ENCODE measurements at places on chromosomes 16 and 17.

DNA sequence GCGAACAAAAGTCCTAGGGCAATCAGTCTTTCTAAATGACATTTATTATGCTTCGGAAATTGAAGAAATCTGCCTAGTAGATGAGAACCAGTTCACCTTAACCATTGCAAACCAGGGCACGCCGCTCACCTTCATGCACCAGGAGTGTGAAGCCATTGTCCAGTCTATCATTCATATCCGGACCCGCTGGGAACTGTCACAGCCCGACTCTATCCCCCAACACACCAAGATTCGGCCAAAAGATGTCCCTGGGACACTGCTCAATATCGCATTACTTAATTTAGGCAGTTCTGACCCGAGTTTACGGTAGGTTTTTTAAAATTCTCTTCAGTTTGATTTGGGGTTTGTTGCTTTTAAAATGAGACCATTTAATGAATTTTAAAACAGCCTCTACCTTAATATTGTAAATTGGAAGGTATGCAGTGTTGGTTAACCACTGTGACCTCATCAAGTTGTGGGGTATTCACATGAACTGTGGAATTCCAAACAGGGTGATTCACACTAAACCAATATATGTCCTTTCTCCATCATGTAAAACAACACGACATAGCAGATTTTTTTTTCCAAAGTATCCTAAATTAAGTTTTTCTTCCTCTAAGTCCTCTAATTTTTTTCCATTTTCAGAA is 6.2 kb upstream of the EVI2A start:
- DNase-seq = peak; percentile 73

GRCh38 chr17:47895347-47895855 is 635 bp upstream of the SP2 start:
- peak; percentile 70 for DNase-seq

DNA sequence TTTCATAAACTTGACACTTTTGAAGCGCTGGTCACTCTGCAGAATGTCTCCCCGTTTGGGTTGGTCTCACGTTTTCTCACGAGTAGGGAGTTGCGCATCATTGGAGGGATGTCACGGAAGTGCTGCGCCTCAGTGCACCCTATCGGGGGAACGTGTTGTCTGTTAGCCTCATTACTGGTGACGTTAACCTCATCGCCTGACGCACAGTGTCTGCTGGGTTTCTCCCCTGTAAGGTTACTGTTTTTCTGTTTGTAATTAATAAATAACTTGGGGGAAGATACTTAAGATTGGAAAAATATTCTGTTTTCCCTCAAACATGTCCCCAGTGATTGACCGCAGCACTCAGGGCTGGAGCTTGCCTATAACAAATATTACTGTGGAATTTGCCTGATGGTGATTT is 26.7 kb downstream of the VAC14 start:
- DNase-seq = no peak

DNA sequence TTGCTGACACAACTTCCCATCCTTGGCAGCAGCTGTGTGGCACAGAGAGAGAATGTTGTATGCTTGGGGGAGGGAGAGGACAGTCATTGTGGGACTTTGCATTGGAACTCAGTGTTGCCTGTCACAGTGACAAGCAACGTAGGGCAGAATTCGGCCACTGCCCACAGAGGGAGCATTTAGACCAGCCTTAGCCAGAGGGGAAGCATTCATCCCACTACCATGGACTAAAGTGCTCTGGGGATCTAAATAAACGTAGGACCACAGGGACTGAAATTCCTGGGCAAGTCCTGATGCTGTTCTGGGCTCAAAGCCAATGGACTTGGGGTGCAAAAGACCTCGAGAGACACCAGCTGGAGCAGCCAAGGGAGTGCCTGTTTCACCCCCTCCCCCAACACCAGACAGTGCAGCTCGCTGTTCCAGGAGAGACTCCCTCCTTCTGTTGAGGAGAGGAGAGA is 44.9 kb downstream of the ABCA8 start:
- DNase-seq = no peak

- no peak for DNase-seq
These were observed 280.9 kb downstream of the RBFOX1 start for GRCh38 chr16:7613518-7613917.

- no peak for DNase-seq
These were observed 112.1 kb downstream of the IRX5 start for GRCh38 chr16:55042556-55043432.

DNA sequence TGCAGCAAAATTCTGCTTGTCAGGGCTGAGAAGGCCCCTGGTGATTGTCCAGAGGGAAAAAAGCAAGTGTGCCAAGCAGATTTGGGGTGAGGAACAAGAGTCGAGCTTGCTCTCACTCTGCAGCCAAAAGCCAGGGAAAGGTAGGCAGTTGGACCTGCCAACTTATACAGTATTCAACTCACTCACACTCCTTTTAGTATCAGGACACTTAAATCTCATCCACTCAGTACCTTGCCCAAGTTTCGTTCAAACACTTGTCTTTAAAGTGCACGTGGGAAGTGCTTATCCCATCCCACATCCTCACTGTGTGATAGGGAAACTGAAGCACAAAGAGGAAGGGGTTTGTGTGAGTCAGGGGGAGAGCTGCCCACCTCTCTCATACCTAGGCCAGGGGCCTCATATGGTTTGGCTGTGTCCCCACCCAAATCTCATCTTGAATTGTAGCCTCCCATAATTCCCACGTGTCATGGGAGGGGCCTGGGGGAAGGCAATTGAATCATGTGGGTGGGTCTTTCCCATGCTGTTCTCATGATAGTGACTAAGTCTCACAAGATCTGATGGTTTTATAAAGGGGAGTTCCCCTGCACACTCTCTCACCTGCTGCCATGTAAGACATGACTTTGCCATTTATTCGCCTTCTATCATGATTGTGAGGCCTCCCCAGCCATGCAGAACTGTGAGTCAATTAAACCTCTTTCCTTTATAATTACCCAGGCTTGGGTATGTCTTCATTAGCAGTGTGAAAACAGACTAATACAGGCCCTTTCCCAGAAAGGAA is 25.6 kb upstream of the CES5A start:
- no peak for DNase-seq

DNA sequence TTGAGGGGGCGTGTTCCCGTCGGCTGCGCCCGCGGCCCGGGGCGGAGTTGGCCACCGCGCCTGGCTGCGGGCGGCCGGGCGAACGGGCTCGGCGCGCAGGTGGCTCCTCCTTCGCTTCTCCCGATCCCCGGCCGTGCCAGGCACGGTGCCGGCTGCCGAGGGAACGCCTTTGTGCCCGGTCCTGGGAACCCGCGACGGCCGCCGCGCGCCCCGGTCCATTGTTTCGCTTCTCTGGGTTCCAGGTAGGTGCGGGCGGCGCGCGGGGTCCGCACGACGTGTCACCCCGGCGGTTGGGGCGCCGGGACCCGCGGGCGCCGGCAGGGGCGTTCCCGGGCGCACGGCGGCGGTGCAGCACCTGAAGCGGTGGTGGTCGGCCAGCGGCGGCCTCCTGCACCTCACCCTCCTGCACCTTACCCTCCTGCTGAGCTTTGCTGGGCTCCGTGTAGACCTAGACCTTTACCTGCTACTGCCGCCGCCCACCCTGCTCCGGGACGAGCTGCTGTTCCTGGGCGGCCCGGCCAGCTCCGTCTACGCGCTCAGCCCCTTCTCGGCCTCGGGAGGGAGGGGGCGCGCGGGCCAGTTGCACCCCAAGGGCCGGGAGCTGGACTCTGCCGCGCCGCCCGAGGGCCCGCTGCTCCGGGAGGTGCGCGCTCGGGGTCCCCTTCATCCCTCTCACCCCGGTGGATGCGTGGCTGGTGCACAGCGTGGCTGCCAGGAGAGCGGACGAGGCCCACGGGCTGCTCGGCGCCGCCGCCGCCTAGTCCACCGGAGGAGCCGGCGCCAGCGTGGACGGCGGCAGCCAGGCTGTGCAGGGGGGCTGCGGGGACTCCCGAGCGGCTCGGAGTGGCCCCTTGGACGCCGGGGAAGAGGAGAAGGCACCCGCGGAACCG is 99.9 kb downstream of the EFCAB13 start:
- peak; percentile 36 for DNase-seq

- peak; percentile 90 for DNase-seq
These were observed 50.8 kb downstream of the TOM1L2 start for GRCh38 chr17:17921192-17922069.

DNA sequence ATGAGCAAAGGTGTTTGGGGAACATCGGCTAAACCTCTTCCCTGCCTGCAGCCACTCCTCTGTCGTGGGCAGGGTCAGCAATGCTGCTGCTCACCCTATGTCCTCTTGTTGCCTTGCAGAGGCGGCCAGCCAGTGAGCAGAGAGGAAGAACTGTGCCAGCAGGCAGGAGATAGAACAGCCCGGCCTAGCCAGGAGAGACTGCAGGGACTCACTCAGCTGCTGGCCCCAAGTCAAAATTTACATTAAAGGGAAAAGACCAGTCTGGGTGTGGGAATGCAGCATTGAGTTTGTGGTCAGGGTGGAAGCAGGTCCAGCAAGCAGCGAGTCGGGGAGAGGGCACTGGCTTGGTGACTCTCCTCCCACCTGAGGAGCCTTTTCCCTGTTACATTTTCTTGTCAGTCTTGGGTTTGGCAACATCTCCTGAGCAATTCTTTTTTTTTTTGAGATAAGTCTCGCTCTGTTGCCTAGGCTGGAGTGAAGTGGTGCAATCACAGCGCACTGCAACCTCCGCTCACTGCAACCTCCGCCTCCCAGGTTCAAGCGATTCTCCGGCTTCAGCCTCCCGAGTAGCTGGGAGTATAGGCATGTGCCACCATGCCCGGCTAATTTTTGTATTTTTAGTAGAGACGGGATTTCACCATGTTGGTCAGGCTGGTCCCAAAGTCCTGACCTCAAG is 22.7 kb downstream of the LIG3 start:
- peak; percentile 17 for DNase-seq

DNA sequence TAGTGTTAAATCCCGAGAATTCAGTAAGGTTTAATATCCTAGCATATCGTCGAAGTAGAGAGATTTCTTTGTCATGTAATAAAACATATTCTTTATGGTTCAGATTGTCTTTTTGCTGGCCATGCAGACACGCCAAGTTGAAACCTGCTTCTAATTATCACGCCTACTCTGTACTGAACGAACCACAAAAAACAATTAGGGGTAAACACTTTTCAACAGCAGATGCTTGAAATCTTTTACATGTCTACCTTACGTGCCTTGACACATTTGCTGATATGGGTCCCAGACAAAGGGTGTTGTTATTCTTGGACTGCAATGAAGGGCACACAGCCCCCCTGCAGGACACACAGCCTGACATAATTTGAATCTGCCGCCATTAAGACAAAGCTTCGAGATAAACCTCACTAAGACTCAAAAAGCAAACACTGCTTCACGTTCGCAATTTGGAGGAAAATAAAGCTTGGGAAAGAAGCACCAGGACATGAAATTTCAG is 13.3 kb downstream of the WIPI1 start:
- DNase-seq = no peak

GRCh38 chr16:81371106-81371505 is 56.3 kb downstream of the GAN start:
- DNase-seq = no peak

- DNase-seq = no peak
These were observed 11.4 kb downstream of the LIMD2 start for GRCh38 chr17:63688396-63689020.

DNA sequence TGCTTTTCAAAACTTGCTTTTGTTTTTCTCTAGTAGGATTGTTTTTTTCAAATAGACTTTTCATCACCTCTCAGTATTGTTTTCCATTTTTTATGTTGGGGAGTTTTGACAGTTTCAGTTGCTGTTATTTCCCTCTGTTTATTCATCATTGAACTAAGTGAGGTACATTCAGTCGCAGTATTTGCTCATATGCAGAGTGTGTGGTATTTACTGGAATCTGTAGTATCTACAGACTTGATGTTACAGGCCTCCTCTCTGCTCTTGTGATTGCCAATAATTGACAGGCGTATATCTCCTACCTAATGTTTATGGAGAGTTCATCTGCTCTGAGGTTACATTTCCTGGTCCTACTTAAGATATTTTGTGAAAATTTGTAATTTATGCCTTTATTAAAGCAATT is 49.6 kb downstream of the COX10 start:
- DNase-seq = no peak

GRCh38 chr16:68276223-68276622 is 11.9 kb downstream of the SLC7A6 start:
- DNase-seq = no peak

DNA sequence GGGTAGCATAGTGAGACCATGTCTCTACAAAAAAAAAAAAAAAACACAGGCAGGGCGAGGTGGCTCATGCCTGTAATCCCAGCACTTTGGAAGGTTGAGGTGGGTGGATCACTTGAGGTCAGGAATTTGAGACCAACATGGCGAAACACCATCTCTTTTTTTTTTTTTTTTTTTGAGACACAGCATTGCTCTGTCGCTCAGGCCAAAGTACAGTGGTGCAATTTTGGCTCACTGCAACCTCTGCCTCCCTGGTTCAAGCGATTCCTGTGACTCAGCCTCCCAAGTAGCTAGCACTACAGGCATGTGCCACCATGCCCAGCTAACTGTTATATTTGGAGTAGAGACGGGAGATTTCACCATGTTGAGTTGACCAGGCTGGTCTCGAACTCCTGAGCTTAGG is 5.1 kb downstream of the RAMP2 start:
- no peak for DNase-seq

GRCh38 chr17:41957031-41957868 is 9.3 kb upstream of the CNP start:
- peak; percentile 12 for DNase-seq

- no peak for DNase-seq
These were observed 117.1 kb upstream of the MYOCD start for GRCh38 chr17:12548558-12548957.

GRCh38 chr17:12646761-12647422 is 18.8 kb upstream of the MYOCD start:
- DNase-seq = no peak

DNA sequence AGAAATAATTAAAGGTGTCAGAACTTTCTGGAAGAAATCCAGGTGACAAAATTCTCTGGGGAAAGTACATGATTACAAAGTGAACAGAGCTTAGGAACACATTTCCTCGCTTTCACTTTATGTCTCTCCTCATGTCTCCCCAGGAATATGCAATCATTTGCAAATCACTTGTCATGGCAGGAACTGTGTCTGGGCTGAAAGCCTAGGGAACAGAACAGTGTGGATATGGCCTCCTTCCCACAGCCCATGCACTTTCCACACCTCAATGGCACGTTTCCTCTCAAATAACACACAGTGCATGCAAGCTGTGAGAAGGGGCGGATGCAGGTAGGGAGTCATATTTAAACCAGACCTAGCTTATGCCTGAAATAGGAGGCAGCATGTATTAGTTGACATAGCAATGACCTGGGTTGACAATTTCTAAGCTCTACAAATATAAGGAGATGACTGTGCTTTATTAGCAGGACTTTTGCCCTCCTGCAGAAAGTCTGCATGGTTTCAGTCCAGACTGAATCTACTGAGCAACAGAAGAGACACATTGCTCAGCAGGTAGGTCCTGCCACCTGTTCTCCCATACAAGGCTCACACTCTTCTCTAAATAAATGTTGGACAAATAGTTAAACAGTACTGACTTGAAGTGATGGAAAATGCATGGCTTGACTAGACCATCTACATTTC is 236.0 kb upstream of the ELAC2 start:
- DNase-seq = no peak

- DNase-seq = no peak
These were observed 38.3 kb upstream of the ACSM2B start for GRCh38 chr16:20614186-20615141.

Measured in adipocyte (in vitro differentiated cells).